ENCODE measurements at places on chromosomes 1 and 21. TPM values are rescaled to one million over a fixed set of nuclear protein-coding genes. Genes with fewer than 3 reads are reported as not detected.
A peak's percentile ranks its signal among the peaks of the same experiment; 100 is the strongest.

DNA sequence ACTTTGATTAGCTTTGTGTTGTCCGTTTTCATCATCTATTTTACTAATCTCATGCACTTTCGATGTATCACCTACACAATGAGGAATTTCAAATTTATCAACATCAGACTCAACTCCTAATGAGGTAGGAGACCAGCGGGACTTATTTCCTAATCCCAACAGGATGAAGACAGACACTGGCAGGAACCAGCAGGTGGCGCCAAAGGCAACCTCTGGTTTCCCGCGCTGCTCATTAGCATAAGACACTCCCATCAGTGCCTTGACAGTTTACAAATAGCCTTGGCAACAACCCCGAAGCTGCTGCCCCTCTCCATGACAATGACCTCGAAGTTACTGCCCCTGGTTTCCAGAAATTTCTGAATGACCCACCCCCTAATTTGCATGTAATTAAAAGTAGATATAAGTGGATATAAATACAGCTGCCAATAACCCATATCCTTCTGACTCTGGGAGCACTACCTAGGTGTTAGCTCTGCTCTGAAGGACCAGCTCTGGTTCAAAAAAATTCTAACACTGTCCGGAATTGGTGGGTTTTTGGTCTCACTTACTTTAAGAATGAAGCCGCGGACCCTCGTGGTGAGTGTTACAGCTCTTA lies 974.8 kb downstream of the ADGRL2 start:
- no peak for DNase-seq

DNA sequence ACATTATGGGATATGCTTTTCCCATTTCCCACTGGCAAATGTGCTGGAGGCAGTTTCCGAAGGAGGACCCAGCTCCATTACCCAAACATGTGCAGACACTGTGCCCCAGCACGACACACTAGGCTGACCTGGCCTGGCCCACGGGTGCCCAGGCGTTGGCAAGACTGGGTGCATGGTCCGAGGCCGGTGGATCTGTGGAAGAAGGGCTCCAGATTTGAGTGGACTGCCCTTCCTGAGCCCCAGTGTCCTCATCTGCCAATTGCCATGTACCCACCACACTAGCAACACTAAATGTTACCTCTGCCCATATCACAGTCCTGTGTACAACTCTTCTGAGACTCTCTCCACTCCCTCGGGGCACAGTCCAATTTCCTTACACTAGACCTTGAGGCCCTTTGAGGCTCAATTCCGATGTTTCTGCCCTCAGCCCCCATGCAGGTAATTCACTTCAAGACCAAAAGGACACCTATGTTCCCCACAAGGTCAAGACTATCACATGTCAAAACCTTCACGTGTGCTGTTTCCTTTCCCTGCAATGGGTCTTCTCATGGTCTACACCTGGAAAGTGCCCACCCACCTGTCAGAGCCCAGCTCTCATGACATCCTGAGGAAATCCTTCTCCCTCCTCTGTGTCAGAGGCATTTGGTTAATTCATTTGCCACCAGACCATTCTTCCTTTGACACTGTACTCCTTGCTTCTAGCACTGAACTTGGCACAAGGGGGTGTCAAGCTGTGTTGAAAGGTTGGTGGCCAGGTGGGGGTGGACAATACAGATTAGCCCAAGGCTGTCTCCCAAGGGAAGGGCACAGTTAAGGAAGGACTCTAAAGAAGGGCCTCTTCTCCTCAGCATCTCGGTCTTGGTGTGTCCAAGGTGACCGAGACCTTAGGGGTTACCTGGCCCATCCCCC lies 124.9 kb downstream of the DMRTB1 start:
- DNase-seq = no peak

DNA sequence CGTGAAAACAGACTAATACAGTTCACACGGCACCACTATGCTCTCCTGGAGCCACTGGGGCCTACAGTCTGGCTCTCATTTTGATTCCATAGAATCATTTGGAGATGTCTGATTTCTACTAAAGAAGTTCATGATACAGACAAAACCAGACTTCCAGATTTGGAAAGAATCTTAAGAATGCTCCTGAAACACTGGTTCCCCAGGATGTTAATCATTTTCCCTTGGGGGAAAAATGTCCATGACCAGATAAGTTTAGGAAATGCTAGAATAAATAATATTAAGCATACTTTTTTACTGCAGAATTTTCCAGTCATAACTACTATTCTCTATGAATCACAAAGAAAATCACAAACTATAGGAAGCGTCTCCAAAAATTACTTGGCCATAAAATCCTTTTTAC lies 63.0 kb upstream of the RGS7 start:
- DNase-seq = no peak

GRCh38 chr21:29829564-29830275 lies 110.1 kb downstream of the GRIK1 start:
- DNase-seq = no peak

GRCh38 chr1:180198196-180198595 lies 31.9 kb upstream of the LHX4 start:
- DNase-seq = no peak

DNA sequence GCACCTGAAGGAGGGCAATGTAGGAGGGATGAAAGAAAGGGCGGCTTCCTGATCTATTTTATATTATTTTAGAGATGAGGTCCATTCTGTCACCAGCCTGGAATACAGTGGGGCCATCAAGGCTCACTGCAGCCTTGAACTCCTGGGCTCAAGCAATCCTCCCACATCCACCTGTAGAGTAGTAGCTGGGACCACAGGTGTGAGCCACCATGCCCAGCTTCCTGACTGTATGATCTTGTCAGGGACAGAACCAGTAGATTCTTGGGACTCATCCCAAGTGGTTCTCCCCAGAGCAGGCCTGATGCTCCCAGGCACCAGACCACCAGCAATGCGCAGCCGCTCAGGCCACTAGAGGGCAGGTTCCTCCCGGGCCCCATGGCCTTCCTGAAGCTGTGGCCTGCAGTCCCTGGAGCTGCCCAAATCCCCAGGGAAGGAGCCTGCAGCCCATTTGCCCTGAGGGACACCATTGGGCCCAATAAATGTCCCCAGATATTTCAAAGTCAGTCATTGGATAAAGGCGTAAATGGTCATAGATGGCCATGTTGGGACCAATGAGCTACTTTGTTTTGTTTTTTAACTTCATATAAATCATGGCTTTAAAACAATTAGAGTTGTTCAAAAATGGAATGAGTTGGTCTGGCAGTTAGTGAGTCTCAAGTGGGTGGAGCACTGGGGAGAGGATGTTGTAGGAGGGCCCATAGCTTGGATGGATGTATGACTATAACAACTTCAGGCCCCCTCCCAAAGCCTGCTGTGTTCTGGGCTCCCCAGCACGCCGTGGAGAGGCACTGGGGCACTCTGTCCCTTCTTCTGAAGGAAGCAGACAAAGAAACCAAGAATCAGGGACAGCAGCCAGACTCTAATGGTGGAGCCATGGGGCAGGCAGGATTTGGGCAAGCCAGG lies 44.7 kb upstream of the GOLT1A start:
- DNase-seq = peak; percentile 33

DNA sequence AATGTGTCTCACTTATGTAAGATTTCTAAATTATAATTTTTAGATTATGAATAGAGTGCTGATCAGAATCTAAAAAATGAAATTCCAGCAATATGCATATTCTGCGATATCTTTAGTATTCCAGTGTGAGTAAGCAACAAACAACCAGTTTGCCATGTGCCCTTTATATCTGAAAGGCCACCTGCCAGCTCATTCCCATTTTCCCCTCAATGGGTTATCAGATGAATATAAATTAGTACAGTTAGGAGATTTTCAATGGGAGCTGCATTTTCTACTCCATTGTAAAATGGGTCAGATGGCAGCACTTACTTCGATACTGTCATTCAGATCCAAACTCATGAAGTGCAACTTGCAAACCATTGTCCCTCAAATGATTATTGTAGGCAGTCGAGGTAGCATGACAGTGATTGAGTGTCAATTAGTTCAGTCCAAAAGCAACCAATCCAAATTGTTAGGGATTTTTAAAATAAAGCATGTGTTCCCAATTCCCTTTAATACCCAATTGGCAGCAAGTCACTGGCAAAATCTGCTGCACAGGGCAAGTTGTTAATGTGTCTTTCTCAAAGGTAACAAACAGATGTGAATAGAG lies 680.3 kb downstream of the LRRIQ3 start:
- DNase-seq = no peak

DNA sequence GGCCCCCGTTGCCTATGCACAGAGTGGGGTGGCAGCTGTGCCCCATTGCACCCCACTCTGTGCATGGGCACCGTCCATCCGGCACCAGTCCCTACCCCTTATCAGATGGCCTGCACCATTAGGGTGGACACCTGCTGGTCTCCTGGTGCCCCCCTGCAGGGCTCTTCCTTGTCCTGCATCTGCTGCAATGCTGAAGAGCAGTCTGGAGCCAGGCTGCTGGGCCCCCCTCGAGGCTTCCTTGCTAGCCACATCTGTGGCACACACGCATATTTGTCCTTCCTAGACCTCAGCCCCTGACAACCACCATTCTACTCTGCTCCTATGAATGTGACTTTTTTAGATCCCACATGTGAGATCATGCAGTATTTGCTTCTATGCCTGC lies 56.4 kb downstream of the COL18A1 start:
- DNase-seq = no peak

GRCh38 chr1:102891868-102892625 lies 216.3 kb downstream of the COL11A1 start:
- DNase-seq = no peak

- DNase-seq = no peak
Measured at GRCh38 chr1:15191770-15192169, 38.2 kb downstream of the TMEM51 start.

DNA sequence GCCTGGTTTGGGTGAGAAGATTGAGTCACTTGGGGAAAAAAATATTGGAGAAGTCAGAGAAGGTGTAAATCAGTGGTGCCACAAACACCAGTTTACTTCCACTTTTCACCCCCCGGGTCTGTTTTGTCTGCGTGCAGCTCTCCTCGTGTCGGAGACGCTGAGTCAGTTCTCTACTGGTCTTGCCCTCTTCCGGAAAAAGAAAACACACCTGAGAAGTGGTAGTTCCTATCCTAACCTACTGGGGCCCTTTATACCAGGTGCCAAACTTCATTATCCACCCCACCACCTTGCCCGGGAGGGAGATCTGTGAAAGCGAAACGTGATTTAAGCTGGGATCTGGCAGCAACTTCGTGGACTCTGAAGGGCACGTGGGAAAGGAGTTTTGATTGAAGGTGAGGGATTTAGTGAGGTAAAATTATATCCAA lies 855 bp upstream of the IVNS1ABP start:
- DNase-seq = no peak

GRCh38 chr1:208272713-208273112 lies 28.5 kb upstream of the PLXNA2 start:
- DNase-seq = no peak

- no peak for DNase-seq
Measured at GRCh38 chr1:232238009-232238408, 391.9 kb downstream of the SIPA1L2 start.

GRCh38 chr1:29903548-29904166 lies 667.3 kb downstream of the PTPRU start:
- no peak for DNase-seq

- no peak for DNase-seq
Measured at GRCh38 chr21:21737186-21737585, 739.0 kb downstream of the NCAM2 start.

DNA sequence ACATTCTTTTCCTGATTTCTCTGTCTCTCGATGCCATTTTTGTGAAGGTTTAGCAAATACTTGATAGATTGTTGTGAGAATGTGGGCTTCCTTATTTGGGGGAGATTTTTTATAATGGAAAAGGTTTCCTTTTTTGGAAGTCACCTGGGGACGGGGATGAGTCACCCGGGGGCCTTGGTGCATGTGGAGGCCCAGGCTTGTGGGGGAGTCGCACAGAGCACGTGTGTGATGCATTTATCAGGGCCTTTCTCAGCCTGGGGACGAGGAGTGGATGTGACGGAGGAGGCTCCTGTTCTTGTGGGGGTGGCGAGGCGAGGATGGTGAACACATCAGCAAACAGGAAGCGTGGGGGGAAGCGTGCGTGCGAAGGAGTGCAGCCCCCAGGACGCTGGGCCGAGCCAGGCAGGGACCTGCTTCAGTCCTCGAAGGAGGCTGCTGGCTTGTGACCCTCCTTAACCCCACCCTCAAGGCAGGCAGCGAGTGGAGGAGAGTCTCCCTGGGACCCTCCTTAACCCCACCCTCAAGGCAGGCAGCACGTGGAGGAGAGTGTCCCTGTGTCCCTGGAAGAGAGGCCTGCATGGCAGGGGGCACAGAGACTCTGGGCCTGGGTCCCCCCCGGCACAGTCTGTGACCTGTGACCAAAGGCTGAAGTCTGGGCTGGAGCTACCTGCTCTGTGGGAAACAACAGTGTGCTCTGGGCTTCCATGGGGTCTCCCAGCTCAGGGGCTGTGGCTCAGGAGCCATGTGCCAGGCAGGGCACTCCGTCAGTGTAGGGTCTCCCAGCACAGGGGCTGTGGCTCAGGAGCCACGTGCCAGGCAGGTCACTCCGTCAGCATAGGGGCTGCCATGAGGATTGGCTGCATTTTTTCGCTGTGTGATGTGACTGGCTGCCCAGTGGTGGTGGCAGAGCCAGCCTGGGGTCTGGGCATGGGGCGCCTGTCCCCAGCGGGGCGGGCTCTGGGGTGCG lies 57.2 kb downstream of the AGPAT3 start:
- DNase-seq = no peak

DNA sequence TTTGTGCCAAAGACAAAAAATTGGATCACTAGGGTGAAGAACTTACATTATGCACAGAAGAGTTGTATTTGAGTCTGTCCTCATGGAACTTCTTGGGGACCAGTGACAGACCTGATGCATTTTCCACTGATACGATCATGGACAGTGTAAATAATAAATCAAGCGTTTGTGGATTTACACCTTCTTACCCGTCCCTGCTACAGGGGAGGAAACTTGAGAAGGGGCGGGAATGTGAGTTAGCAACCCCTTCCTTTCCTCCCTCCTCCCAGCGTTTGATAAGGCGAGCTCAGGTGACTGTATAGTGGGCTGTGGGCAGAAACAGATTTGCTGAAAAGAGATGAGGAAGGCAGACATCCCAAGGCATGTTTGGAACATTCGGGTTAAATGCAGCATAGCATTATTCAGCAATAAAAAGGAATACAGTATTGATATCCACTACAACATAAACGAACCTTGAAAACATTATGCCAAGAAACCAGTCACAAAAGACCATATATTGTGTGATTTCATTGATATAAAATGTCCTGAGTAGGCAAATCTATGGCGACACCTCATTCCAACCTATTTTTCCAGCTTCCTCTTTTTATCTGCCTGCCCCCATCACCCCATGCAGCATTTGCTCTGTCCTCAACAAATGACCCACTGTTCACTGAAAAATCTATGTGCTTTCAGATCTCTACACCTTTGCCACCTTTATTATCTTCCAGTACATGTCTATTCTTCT lies 128.7 kb downstream of the ZZZ3 start:
- no peak for DNase-seq

DNA sequence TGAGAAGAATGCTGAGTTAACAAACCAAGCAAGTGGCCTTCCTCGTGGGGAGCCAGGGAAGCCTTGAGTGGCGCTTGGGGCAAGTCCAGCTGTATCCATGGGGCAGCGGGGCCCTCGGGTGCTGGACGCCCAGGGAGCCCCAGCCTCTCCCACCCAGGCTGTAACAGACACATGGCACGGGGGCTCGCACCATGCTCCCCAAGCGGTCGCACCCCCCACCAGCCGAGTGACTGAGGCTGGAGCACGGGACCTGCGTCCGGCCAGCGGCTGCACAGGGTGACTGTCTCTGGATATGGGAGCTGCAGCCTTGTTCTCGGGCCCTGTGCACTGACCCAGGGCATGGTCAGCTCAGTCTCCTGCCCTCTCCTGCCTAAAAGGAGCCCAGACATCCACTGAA lies 53.9 kb upstream of the ACTRT2 start:
- DNase-seq = no peak

The FGGY gene
- total RNA-seq = 7.8 TPM

The BRINP2 gene
- total RNA-seq = not detected

The ADCY10 gene
- not detected for total RNA-seq

The ANGPTL3 gene
- not detected for total RNA-seq

The CYP4A11 gene
- total RNA-seq = not detected

The TRNP1 gene
- total RNA-seq = 10.9 TPM
